ENCODE measurements at places on chromosomes 12 and 14.

GRCh38 chr14:22381766-22382165, 207.3 kb downstream of the DAD1 start:
- DNase-seq: no peak

DNA sequence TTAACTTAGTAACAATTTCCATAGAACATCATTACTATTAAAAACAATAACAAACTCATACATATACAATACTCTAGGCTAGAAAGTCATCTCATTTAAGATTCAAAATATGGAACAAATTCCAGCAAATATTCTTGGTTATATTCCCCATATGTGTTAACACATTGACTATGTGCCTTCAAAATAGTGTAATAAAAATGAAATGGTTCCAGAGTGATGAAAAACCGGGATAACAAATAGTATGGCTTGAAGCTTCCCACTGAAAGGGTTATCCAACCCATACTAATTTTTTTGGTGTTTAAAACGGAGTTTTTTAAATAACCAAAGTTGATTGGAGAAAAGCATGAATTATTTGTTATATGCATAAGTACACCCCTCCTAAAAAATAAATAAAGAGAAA, 5.3 kb downstream of the LRIG3 start:
- no peak for DNase-seq

DNA sequence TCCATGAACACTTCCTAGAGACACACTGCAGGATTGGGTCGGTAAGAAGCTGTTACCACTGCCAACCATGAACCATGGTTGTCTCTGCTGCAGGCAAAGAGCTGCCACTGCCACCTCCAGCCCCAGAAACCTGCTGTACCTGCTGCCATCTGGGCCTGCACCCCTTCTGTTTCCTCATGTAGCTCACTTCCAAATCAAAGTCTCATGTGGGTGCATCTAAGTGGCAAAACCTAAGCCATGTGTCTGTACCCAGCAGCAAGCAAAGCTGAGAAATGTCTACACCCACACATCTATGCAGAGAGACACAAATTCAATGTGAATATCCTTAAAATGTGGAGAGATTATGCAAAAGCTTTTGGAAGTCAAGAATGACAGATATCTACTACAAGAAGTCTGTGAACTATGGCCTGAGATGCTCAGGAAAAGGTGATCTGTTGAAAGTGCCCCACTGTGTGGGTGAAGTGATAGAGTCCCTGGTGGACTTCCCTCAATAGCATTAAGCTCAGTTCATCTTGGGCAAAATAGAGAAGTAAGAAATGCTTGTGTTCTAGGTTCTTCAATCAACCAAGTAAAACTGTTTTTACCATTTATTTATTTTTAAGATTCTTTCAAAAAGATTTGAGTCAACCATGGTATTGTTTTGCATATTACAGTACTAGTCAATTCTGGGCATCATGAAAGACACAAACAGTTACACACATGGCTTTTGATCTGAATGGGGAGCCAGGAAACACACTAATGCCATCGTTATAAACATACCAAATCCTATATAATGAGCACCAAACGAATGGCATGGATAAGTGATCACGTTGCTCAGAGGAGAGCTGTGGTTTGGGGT, 64.4 kb downstream of the FOS start:
- DNase-seq: peak; percentile 90

- DNase-seq: no peak
Observed at GRCh38 chr12:50981319-50982239, 29.2 kb downstream of the HIGD1C start.

DNA sequence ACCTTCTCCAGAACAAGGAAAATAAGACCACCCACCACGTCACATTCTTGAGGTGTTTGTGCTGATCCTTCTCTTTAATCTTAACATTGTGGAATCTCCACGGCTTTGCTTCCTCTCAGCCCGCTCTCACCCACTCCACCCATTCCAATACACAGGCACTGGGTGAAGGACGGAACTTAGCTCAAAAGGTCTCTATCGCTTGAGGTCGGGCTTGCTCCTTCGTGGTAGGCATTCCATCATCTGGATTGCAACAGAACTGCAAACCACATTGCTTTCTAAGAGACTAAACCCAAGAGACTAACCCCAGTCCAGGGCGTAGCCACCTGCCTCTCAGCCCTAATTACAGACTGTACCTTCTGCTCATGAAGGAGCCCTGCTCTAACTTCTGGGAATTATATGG, 24.0 kb upstream of the MDM2 start:
- no peak for DNase-seq

GRCh38 chr14:79658769-79659168, 552.5 kb downstream of the DIO2 start:
- DNase-seq: no peak

DNA sequence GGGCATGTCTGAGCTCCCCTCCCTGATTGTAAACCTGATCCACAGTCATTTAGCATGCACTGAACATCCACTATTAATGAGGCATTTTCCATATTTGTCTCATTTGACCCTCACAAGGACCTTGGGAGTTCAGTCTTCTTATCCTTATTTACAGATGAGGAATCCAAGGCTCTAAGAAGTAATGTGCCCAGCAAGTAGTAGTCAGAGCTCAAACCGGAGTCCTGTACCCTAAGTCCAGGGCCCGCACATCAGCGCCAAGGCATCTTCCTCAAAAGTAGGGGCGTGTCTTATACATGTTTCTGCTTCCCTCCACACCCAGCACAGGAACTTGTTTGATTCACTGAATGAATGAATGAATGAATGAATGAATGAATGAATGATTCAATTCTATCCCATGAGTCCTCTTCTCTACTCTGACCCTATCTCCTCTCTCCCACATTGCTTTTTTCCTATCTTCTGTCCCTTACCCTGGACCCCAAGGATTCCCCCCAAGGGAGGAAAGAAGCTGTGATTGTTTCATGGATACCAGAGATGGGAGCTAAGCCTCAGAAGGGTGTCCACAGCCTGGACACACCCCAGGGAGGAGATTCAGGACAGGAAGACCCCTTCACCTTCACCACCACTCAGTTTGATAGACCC, 21.8 kb upstream of the KRT8 start:
- DNase-seq: no peak

DNA sequence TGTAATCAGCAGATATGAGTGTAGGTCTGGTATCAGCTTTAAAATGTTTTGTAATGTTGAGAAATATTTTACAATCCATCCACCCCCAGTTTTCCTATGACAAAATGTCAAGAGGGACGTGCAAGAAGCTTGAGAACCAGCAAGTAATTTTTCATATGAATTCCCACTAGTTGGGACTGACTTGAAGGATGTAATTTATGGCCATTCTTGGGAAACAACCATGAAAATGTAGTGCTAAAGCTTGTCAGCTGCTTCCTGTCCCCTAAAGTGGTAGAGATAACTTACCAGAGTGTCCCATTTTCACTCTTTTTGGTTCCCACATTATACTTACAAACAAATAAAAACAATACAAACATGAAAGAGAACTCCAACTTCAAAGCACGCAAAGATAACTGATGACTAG, 63.9 kb downstream of the RERG start:
- no peak for DNase-seq

DNA sequence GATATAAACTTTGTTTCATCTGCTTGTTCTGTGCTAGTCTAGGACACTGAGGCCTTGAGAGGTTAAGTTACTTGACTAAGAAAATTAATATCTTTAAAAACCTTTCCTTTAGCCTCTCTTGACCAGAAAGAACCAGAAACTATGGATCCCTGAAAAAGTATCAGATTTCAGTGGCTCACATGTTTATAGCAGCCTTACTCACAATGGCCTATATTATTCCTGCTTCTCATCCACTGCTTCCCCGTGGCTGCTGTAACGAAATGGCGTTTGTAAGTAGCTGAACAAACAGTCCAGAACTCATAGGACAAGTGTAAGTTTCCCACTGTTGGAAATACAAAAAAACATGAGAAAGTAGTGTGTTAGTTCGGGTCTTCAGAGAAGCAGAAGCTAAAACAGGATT, 3.2 kb upstream of the PYGL start:
- no peak for DNase-seq

DNA sequence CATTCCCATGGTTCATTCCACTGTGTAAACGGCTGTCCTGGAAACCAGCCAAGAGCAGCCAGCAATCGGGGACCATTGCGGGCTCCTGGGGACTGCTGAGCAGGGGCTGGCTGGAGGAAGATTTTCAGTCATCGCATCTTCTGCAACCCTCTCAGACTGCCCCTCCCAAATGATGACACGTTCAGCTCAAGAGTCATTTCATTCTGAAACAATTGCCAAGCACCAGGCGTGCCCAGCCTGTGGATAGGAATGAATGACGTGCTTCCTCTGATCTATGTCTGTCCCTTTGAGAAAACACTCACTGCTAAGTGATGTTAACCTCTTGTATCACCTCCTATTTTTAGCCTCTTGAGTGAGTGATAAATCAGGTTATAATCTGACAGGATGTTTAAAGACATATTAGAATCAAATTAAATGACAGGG, 62.0 kb downstream of the NDUFA12 start:
- peak; percentile 13 for DNase-seq

GRCh38 chr12:31897781-31898503, 61.3 kb upstream of the RESF1 start:
- DNase-seq: no peak

- DNase-seq: no peak
Observed at GRCh38 chr12:14902465-14902864, 16.8 kb upstream of the MGP start.

- DNase-seq: no peak
Observed at GRCh38 chr12:1970331-1970900, 33.8 kb downstream of the DCP1B start.

- DNase-seq: no peak
Observed at GRCh38 chr14:104532191-104532555, 47.4 kb upstream of the C14orf180 start.

GRCh38 chr12:52461693-52462092, 9.7 kb upstream of the KRT6B start:
- no peak for DNase-seq

DNA sequence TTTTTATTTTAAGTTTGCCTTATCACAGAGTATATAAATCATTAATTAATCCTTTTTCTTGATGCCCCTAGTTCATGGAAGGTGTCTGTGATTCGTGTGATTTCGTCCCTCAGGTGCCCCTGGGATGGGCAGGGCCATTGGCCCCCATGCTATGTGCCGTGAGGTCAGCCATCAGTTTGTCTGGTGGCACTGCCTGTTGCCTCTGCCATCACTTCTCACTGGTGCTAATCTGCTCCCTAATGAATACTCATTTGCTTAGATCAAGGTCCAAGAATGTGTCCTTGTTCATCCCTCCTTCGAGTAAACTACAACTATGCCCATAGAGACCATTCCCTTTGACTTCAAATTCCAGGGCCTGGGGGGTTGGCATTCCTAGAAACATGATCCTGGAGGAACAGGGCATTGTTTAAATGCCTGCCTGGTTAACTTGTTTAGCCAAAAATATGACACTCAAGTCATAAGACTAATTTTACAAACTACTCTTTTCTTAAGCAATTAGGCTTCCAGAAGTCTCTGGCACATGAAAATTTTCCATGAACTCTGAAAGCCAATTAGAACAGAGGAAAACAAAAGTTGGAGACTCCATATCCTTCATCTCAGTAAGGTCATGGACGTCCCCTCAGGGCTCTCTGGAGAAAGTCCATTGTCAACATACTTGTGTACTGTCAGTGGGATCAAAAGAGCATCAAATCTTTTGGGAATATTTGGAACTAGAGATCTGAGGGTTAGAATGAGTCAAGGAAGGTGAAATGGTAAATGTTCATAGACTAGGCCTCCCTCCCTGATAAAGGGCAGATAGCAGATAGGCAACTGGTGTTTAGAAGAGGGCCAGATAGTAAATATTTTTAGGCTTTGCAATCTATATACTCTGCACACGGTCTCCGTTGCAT, 90.9 kb upstream of the PLXNC1 start:
- DNase-seq: no peak

GRCh38 chr14:36056845-36057244, 119.7 kb downstream of the PTCSC3 start:
- no peak for DNase-seq

DNA sequence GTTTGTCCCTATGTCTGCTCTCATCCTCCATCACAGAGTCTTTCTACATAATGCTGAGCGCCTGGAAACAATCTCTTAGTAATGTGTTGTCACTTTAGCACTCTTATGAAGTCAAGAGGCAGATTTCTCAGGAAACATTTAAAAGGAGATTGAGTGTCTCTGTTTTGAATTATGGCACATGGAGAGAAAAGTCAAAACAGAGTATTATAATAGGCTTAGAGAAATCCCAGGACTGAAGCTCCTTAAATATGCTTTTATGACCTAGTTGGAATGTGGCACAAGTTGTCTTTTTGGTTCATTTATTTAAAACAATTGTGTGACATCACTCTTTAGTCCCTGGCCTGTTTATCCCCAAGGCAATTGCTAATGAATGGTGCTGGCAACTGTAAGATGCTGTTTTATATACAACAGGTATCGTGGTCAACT, 117.8 kb upstream of the HIF1A start:
- DNase-seq: no peak

DNA sequence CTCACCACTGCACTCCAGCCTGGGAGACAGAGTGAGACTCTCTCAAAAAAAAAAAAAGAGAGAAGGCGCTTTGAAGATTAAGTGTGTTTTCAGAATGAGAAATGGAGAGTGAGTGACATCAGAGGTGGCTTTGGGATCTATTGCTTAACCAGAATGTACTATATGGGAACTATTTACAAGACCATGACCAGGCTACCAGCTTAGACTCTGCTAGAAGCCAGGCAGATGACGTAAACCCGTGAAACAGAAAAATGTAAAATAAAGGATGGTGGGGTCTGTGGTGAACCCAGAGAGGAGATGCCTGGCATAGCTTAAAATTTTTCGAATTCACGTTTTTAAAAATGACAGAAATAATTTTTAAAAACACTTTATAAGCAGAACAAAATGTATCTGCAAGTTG, 82.0 kb downstream of the IFT43 start:
- no peak for DNase-seq

Data from posterior cingulate gyrus (tissue), 11 donors.